ENCODE measurements at places on chromosomes 7 and 10. TPM values are rescaled to one million over a fixed set of nuclear protein-coding genes. Genes with fewer than 3 reads are reported as not detected.
A peak's percentile ranks its signal among the peaks of the same experiment; 100 is the strongest.

DNA sequence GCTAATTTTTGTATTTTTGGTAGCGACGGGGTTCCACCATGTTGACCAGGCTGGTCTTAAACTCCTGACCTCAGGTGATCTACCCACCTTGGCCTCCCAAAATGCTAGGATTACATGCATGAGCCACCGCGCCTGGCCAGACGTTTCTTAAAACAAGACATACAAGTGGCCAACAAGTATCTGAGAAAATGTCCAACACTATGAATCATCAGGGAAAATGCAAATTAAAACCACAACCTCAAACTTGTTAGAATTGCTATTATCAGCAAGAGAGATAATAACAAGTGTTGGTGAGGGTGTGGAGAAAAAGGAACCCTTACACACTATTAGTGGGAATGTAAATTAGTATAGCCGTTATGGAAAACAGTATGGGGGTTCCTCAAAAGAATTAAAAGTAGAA is 148.6 kb downstream of the SUGCT start:
- H3K36me3 ChIP-seq: peaks cover 1% of the 10 kb centered on the region
- no peak overlapping the region for H3K4me3 ChIP-seq
- H3K27me3 ChIP-seq: no peaks in the 10 kb centered on the region
- no peak overlapping the region for H3K27ac ChIP-seq

INMT gene
- 0.08 TPM for total RNA-seq

DNA sequence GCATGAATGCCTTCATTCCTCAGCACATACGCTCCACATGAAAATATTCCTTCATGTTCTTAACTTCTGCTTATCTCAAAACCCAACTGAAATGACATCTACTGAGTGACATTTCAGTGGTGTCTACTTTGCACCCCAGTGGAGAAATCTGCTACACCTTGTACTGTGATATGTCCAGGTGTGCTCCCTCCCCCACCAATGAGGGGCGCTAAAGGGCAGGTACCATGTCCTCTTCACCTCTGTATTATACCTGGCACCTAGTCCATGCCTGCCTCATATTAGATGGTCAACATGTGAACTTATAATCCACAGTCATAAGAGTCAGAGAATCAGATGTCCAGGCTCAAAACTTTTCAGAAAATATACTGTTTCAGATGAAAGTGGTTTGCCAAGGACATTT is 2.1 kb downstream of the PAXIP1 start:
- peaks cover 18% of the 10 kb centered on the region for H3K36me3 ChIP-seq
- no peaks in the 10 kb centered on the region for H3K27me3 ChIP-seq
- H3K4me3 ChIP-seq: no peak overlapping the region
- peaks cover 12% of the 10 kb centered on the region for H3K4me1 ChIP-seq
- H3K27ac ChIP-seq: no peak overlapping the region

- H3K36me3 ChIP-seq: no peaks in the 10 kb centered on the region
- H3K4me3 ChIP-seq: no peak overlapping the region
- peak; percentile 78 for DNase-seq
- H3K27ac ChIP-seq: no peak overlapping the region
- H3K27me3 ChIP-seq: peaks cover 43% of the 10 kb centered on the region
- H3K4me1 ChIP-seq: peaks cover 39% of the 10 kb centered on the region
These were observed 3.0 kb downstream of the SMARCD3 start for GRCh38 chr7:151245360-151246101.

DNA sequence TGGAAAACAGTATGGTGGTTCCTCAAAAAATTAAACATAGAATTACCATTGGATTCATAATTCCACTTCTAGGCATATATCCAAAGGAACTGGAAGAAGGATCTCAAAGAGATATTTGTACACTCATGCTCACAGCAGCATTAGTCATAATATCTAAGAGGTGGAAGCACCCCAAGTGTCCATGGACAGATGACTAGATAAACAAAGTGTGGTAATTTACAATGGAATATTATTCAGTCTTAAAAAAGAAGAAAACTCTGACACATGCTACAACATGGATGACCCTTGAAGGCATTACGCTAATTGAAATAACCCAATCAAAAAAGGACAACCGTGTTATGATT is 594.2 kb downstream of the KCNMA1 start:
- H3K27ac ChIP-seq: no peak overlapping the region
- no peak overlapping the region for H3K4me3 ChIP-seq
- H3K27me3 ChIP-seq: no peaks in the 10 kb centered on the region
- no peak for DNase-seq
- H3K36me3 ChIP-seq: no peaks in the 10 kb centered on the region
- H3K4me1 ChIP-seq: peaks cover 8% of the 10 kb centered on the region

CLRN3 gene
- not detected for total RNA-seq

HOXA10 gene
- total RNA-seq: not detected

HABP2 gene
- total RNA-seq: not detected

DNA sequence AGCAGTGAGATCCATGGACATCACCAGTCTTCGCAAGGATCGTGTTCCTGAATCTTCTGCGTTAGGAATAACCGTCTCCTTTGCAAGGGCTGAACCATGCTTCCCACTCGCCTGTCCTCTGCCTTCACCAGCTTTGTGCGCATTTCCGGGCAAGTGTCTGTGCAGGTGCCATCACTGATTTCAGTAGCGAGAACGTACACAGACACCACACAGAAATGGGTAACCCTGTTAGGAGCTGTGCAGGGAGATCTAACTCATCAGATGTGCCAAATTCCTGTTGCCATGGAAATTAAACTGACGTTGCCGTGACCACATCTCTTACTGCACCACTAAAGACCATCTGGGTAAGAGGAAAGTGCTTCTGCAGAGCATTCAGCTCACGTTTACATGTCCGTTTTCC is 146.3 kb downstream of the DIP2C start:
- no peak overlapping the region for H3K4me3 ChIP-seq
- H3K36me3 ChIP-seq: no peaks in the 10 kb centered on the region
- peaks cover 7% of the 10 kb centered on the region for H3K4me1 ChIP-seq
- DNase-seq: no peak
- peaks cover 72% of the 10 kb centered on the region for H3K27me3 ChIP-seq
- no peak overlapping the region for H3K27ac ChIP-seq

Measured in activated naive CD8-positive, alpha-beta T cell treated with anti-CD3 and anti-CD28 coated beads for 36 hours (primary cell).